ENCODE measurements at places on chromosomes 4 and X.

- DNase-seq = no peak
Measured at GRCh38 chr4:101761405-101761804, 29.1 kb upstream of the BANK1 start.

DNA sequence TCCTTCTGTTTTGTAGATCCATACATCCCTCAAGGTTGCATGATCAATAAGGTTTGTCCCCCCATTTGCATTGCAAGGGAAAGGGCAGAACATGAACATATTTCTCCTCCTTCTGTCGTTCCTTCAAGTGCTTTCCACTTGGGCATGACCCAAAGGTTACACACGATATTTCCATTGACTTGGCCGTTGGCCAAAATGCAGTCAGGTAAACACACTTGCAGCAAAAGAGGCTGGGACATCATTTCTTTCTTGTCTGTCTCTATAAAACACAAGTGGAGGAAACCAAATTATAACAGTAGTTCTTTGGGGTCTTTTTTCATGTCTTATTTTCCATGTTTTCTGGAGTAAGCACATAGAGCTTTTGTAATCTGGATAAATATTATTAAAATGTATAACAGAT lies 156.1 kb downstream of the FRAS1 start:
- DNase-seq = no peak

DNA sequence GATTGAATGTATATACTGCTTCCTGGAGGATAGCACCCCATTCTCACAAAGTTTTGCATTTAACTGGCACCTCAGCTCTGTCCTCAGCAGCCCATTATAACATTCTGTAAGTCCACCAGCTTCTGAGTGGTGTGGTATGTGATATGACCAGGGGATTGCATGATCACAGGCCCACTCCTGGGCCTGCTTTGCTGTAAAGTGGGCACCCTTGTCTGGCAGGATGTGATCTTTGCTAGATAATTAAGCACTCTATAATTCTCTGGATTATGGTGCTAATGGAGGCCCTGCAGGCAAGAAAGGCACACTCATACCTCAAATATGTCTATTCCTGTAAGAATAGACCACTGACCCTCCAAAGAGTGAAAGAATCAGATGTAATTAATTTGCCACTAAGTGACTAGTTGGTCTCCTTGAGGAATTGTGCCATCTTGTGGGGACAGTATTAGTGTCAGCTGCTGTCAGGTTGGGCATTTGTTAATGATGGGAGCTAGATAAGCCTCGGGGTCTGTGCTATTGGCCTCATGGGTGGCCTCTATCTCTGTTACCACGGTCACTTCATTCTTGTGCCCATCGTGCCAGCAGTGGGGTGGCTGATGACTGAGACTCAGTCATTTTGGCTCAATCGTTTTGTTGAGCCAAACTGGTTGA lies 2.2 kb upstream of the CFI start:
- DNase-seq = no peak

DNA sequence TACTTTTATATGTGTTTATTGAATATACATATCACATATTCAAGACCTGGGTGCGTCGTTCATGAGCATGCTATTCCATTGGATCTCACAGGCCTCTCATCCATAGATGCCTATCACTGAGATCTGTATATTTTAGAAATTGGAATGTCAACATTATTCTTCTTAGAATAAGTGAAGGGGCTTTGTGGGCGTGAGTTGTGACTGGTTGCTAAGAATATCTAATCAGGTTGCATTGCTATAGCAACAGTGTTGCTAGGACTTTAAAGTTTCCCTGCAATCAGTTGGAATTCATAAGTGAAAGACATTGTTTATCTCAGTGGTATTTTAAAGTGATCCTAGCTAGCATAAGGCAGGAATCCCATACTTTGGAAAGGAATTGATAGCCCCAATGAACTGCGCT lies 36.7 kb upstream of the ANK2 start:
- no peak for DNase-seq

GRCh38 chr4:82984459-82984858 lies 26.2 kb downstream of the LIN54 start:
- DNase-seq = no peak

GRCh38 chrX:132594129-132594528 lies 105.3 kb upstream of the MBNL3 start:
- DNase-seq = no peak

DNA sequence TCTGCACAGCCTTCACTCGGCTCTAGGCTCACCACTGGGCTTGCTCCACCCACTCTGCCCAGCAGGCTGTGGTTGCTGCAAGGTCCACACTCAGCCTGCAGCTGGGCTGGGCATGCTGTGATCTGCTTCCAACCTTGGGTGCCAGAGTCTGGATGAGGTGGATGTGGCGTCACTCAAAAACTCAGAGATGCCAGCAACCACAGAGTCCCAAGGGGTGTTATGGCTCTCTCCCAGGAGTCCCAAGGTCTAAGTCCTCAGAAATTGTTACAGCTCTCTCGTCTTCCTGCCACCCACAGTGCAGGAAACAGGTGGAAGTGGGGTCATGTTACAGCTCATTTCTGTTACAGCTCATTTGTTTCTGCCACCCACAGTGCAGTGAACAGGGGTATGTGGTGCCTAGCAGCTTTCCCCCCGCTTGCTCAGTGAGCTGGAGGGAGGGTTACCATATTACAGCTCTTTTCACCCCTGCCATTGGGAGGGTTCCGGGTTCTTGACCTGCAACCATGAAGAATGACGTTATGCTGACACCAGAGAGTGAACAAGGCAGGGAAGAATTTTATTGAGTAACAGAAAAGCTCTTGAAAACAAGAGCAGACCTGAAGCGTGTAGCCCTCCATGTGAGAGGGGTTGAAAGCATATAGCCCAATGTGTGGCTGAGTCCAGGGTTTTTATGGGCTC lies 893.9 kb downstream of the PCDH7 start:
- DNase-seq = no peak

DNA sequence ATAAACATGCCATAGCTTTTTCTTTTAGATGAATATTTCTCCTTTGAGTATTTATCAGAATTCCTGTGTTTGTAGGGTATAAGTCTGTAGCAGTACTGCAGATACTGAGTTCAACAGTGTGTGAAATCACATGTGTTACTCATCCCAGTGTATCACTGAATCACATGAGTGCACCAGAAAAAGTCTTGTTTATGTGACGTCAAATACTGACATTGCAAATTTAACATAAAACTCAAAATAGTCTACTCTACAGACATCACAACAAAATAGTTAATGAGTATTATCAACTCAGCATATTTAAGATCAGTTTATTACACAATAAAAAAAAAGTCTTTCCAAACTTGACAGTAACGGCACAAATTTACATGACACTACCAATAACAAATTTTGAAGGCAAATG lies 221.3 kb downstream of the DCTD start:
- no peak for DNase-seq

Data from smooth muscle cell of the brain vasculature (primary cell).